ENCODE measurements at places on chromosomes 16 and 17.
A peak's percentile ranks its signal among the peaks of the same experiment; 100 is the strongest.

GRCh38 chr17:79597996-79598895 is 12.6 kb downstream of the RBFOX3 start:
- no peak for DNase-seq

GRCh38 chr16:58176608-58177352 is 21.1 kb downstream of the CSNK2A2 start:
- no peak for DNase-seq

DNA sequence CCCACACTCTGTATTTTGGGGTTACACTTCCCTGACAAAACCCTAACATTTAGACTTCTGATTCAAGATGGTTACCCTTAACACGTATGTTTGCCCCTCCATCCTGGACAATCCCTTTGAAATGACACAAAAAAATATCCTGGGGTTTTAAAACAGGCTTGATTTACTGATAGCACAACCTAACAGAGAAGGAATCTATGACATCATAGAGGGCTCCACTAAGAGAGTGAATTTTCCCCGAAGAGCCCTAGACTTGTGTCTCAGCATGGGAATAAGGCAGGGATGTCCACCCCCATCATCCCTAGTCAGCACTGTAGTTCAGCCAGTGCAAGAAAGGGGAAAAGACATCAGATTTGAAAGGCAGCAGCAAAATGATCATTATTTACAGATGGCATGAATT is 15.8 kb upstream of the SRCIN1 start:
- DNase-seq, result no peak

- DNase-seq, result no peak
Observed at GRCh38 chr16:29745121-29745852, 503 bp downstream of the C16orf54 start.

DNA sequence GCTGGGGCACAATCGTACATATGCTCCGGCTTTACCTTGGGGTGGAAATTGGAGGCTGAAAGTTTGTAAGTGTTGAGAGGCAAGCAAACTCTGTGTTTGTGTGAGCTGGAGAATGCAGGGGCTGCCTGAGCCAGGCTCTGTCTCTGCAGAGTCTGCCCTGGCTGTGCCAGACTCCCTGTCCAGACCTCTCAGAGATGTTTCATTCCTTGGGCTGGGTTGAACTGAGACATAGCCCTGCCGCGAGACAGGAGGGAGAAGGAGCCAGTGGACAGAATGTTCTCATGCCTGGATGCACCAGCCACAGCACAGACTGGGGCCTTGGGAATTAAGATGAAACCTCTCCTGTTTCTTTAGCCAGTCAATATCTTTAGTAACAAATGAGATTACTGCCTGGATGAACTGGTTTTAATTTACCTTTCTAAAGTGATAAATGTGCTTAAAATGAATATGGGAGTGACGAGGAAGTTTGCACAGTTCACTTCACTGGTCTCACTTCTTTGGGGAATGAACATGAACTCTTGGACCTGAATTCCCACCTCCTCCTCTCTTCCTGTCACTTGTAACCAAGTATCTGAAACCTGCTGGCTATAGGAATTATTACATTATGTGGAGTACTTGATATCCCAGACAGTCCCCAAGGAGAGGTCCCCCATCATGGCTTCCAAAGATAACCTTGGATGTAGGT is 40.1 kb downstream of the YPEL2 start:
- DNase-seq, result peak; percentile 76

GRCh38 chr17:58911741-58912343 is 156.2 kb downstream of the PPM1E start:
- no peak for DNase-seq

DNA sequence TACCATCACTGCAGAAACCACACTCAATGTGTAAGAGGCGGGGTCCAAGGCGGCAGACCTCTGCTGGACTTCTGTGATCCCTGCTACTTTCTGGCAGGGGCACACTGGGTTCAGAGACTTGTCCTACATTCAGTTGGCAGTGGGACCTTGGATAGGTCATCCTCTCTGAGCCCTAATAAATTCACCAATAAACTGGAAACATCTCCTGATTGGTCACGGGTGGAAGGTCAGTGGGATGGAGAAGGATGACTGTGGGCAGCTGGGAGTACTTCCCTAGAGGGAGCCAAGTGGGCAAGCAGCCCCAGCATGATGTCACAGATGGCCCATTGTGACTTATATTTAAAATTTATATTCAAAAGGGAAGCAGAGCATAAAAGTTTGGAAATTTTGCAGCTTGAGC is 49.7 kb downstream of the RNF112 start:
- DNase-seq, result no peak

DNA sequence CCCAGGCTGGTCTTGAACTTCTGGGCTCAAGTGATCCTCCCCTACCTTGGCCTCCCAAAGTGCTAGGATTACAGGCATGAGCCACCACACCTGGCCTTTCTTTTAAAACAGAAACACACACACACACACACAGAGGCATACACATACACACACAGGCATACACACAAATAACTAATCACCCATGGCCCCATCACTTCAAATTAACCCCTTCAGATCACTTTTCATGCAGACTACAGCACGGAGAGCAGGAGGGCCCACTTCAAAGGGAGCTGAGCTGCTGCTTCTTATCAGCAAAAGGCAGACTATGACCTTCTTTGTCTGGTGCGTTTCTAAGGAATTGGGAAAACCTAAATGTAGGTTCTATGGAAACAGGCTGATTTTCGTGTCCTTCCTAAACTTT is 1.9 kb downstream of the CLCN7 start:
- DNase-seq, result no peak

DNA sequence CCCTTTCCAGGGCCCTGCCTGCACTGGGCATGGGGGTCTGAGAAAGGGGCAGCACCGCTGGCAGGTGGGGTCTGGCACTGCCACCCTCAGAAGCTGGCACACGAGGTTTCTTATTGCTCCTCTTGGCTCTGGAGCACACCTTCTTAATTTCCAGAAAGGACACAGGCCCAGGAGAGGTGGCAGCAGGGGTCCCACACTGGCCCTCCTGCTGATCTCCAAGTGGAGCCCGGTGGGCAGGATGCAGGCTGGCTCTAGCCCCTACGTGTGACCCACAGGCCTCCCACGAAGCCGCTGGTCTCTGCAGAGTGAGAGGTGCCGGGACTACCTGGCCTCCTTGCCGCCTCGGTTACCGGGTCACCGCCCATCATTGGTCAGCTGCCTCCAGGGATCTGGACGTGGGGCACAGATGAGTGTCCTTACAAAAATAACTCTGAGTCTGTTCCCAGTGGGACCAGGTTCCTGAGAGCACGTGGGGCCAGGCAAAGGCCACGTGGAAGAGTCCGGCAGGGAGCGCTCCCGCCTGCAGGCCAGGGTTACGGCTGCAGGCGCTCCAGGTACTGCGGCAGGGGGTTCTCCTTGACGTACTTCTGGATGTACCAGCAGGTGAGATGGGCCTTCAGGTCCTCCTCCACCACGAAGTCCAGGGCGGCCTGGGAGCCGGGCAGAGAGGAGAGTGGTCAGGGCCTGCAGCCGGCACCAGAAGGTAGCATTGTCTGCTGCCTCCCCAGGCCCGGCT is 10.3 kb downstream of the NATD1 start:
- DNase-seq, result no peak

DNA sequence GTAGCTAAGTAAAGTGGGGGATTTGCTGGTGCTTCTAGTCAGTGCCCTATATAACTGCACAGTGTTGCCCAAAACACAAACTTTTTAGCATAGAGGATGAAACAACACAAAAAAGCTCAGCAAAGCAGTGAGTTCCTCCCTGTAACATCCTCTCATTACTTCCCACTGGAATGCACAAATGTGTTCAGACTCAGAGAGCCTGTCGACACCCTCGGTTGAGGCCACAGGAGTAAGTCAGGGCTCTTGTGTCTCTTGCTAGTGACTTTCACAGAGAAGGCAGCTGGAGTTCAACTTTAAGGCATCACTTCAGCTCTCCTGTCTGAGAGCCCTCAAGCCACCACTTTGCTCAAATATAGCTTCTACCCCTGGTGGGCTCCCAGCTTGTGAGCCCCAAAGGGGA is 107.2 kb upstream of the NETO2 start:
- no peak for DNase-seq

DNA sequence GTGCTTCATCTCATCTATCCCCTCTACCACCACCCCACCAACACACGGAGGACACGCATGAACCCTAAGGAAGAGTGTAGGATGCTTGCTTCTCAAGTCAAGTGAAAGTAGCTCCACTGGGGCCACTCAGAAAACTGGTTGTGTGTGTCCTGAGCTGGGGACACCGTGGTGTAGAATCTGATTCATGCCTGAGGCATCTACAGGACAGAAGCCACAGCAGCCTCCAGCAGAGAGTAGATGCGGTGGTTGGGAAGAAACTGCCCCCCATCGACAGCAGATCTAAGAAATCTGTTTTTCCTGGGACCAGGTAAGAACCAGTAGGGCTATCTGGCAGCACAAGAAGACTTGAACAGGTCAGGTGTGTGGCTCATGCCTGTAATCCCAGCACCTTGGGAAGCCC is 51.9 kb upstream of the HLF start:
- no peak for DNase-seq

- no peak for DNase-seq
Observed at GRCh38 chr17:74006371-74006770, 197.1 kb upstream of the RPL38 start.

GRCh38 chr16:88442727-88443576 is 10.1 kb upstream of the ZFPM1 start:
- DNase-seq, result peak; percentile 38

DNA sequence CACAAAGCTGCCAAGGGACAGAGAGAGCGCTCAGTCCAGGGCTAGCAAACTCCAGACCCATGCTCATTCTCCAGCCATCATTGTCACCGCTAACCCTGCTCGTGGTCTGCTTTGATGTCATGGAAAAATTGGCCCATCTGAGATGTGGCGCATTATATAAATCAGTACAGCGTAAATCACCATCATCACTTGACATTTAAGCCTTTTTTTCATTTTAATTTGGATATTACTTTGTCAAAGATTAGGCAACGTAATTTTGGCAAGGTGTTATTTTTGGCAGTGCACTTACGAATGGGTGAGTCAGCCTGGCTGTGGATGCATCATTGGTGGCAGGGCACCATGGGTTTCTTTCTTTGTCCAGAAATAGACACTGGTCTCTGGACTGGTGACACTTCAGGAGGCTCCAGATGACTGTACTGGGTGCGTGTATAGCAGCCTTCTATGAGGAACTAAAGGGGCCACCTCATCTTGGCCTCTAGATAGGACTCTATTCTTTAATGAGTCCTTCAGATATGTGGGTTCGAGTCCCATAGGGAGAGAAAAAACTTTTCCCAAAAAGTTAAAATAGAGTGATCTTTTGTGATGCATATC is 166.3 kb downstream of the MSI2 start:
- DNase-seq, result no peak

- peak; percentile 92 for DNase-seq
Observed at GRCh38 chr17:38967290-38967738, at the start of gene FBXO47. Gene FBXO47, minus strand, starts transcription at chr17:38967403. Its CDS starts 4,378 bp downstream, at chr17:38963025.

- no peak for DNase-seq
Observed at GRCh38 chr17:68318103-68318991, 27.1 kb downstream of the ARSG start.
